ENCODE measurements at places on chromosomes 5 and 9.
A peak's percentile ranks its signal among the peaks of the same experiment; 100 is the strongest.

DNA sequence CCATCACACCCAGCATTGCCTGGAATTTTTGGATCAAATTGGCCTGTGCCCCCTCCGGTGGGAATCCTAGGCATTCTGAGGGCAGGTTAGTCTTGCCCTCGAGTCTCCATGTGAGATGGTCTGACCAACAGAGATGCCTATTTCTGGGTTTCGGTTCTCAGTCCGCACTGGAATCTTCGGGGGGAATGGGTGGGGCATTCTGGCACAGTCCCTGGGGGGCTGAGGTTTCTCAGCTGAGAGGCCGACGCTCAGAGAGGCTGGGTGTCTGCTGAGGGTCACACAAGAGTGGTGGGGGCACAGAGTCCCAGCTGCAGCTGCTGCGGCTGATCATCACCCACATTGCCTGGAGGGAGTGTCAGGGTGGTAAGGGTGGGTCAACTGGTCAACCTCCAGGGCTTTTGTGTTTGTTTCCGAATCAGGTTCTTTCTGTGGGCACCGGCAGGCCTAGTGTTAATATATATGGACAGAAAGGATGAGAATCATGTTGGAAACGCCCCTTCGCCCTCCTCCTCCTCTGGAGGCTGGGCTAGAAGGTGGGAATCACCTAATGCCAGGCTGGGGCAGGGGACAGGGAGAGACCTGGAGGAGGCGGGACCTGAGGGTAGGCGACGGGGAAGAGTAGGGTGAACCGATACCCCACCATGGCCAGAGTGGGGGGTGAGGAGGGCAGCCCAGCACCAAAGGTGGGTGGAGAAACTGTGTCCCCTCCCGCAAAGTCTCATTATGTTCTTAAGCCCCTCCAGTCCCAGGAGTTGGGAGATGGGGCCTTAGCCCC is 149.5 kb upstream of the PHYKPL start:
- DNase-seq = no peak

- peak; percentile 36 for DNase-seq
These were observed 47.0 kb upstream of the HOMER1 start for GRCh38 chr5:79560771-79561524.

DNA sequence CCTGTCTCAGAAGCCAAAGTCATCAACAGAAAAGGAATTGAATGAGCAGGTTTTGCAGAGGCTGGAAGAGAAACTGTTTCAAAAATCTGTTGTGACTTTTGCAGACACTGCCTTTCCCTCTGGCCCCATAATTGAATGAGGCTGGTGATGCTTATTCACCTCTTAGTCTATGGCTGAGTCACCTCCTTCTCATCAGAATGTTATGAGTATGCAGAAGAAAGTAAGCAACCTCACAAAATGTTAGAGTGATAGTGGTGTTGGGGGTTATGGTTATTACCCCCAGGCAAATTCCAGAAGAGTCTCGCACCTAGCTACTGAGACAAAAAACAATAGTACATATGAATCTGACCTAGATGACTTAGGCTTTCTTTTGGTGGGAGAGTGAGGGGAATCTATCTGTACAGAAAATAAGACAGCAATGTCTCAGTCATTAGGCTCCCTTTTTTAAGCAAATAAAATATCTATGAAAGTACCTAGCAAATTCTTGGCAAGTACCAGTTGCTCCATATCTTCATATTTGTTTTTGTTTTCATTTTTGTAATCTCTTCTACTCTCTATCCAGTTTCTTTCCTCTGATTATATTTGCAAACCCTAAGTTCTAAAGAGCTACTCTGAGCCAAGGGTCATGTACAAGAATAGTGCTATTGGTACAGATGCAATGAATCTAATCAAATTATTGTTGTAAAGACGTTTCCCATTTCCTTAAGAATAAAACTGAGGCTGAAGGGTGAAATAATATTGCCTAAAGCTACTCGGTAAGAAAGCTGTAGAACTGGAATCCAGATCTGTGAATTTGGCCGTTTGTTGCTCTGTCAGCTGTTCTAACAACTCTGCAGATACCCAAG is 498.1 kb upstream of the TNC start:
- no peak for DNase-seq

- no peak for DNase-seq
These were observed 1.7 kb downstream of the PCDHGA3 start for GRCh38 chr5:141345327-141345726.

DNA sequence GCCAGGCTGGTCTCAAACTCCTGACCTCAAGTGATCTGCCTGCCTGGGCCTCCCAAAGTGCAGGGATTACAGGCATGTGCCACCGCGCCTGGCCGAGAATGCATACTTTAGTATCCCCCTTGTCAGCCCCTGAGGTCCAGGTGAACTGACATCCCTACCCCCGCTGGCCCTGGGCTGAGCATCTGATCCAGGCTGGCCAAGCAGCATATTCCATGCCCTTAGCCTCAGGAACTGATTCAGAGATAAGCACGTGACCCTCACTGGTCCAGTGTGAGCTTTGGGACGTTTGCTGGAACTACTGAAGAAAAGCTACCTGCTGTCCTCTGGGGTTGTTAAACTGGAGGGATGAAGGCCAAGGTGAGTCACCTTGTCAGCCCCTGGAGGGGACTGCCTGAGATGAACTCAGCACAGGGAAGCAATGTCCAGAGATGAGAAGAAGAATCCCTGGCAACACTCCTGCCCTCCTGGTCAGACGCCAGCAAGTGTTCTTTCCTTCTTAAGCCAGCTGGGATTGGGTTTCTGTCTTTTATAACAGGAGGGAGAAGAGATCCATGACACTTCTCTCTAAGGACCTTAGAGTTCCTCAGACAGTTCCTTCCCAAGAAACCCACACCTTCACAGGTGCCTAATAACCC is 59.1 kb upstream of the FBXW11 start:
- DNase-seq = no peak

DNA sequence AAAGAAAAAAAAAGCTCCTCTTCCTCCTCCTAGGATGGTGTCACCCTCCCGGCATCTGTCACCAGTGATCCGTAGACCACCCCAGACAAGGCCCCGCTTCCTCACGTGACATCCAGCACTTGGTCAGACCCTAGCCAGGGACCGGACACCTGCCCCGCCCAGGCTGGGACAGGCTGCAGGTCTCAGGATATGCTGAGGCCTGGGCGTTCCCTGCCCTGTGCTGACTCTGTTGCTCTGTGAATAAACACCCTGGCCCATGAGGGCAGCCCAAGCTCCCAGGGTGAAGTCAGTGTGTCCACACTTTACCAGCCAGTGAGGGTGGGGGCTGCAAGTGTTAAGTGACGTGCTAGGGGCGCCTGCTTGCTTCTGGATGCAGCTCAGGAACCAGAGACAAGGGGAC is 5.6 kb downstream of the EDF1 start:
- no peak for DNase-seq

DNA sequence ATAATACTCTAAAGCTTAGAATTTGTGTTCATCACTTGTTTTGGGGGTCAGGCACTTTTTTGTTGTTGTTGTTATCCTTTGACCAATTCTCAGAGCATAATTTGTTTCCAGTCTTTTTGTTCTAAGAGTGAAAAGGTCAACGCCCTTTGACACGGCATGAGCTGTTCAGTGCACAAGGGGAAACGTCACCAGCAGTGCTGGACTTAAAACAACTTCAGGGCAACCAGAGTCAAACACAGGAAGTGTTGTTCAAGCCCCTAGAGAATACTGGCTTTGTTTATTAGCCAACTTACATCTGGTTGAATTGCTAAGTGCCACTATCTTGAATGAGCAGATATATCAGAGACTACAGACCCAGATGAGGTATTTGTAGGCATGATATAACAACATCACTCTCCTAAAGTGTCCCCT is 368.9 kb downstream of the TMEM161B start:
- DNase-seq = no peak

GRCh38 chr5:52898961-52899680 is 90.0 kb upstream of the ITGA2 start:
- DNase-seq = no peak

GRCh38 chr9:113906411-113907110 is 30.5 kb downstream of the ZNF618 start:
- no peak for DNase-seq

DNA sequence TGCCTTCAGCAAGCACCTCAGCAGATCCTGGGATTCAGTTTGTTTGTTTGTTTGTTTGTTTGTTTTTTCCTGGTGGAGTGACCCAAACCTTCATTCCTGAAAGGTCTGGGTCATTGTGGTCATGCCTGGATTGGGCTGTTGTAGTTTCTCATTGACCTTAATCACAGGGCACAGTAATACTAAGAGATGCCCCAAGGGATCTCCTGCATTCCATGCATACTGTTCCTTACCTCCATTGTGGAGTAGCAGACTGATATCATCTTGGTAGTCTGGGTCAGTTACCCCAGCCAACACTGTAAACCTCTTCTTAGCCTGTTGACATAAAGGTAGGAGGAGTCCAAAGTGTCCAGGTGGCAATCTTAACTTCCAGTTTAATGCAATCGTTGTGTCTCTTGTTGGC is 1466.7 kb upstream of the CDH9 start:
- DNase-seq = no peak

DNA sequence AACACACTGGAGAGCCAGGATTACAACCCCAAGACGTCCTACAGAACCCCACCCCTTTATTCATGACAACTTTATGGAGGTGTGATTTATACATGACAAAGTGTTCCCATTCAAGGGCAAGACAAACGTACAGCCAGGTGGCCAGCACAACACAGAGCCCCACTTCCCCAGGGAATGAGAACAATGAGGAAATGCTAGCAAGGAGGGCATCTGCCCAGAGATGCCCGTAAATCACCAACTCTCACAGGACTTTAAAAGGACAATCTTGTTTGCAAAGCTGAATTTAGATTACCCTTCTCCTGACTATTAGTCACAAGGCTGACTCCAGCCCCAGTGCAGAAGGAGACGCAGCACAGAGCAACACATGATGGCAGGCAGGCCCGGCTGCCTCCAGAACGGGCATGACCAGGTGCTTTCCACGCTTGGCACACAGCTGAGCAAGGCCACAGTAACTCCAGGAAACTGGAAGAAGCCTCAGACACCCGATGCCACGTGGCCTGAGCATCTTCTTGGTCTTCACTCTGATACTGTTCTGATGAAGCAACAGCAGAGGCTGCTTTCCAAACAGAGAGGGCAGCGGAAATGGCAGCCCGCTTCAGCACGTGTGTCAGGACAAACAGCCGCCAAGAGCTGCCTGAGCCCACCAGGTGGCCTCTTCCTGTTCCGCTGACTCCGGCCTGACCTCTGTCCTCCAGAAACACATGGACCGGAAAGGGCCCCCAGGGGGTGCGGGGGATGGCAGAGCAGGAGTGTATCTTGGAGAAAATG is 51.4 kb downstream of the ROR2 start:
- DNase-seq = no peak

DNA sequence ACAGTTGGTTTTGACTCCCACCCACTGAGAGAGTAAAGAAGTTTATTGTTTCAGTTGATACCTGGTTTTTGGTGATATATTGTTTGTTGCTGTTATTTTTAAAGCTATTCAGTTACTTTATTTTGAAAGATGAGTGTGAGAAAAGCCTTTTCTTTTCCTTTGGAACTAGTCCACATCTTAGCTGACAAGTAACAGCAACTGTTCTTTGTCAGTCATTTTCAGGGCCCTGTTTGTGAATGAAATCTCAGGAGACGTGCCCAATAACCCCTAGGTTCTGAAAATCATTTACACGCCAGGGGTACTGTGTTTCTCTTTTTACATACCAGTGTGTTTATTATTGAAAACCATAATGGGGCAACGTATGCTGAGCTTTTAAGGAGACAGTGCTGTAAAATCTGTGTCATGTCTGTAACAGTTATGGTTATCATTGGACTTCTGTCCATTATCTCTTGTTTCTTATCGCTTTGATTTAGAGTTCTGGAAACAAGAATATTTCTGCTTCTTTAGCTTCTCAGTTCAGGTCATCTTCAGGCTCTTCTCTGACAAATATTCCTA is 75.0 kb downstream of the LIX1 start:
- no peak for DNase-seq

- DNase-seq = no peak
These were observed 50.8 kb downstream of the CRB2 start for GRCh38 chr9:123406691-123407216.

GRCh38 chr5:124551939-124552279 is 194.5 kb downstream of the ZNF608 start:
- no peak for DNase-seq

DNA sequence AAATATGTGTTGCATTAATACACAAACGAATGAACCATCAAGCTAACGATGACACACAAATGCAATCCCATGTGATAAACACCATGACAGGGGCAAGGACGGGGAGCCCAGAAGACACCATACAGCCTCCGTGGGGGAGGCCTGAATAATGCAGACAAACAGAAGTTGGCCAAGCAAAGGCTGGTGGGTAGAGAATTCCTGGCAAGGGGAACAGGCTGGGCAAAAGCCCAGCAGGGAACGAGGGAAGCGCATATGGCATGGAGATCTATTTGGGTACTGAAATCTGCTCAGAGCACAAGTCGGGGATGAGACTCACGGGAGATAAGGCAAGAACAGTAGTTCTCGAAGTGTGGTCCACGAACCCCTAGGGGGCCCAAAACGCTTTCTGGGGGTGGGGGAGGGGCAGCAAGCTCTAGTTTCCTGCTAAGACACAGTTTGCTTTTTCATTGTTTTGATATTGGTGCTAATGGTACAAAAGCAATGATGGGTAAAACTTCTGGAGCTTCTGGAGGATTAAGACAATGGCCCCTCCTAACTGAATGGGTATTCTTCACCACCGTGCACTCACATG is 42.9 kb upstream of the FBXW11 start:
- DNase-seq = no peak

- DNase-seq = no peak
These were observed 172.1 kb downstream of the SNX18 start for GRCh38 chr5:54689411-54690251.

GRCh38 chr9:37311938-37312708 is 110.4 kb upstream of the GRHPR start:
- no peak for DNase-seq

GRCh38 chr5:1118738-1119137 is 6.9 kb upstream of the SLC12A7 start:
- no peak for DNase-seq

- DNase-seq = no peak
These were observed 80.8 kb upstream of the RNU6ATAC start for GRCh38 chr9:134245179-134245578.

DNA sequence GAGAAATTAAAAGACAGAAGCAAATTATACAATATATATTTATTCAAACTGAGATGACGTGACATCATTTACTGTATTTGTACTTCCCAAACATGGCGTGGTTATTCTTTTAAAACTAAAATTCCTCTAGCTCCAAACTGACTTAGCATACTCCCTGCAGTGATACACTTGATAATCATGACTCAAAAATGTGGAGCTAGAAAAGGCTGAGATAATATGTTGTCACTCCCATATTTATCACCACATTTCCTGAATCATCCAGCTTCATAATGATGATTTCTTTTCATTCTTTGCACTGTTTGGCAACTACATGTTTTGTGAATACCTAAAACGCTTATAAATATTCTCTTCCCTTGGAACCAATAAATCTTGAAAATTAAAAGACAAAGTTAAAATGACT is 341.0 kb downstream of the EBF1 start:
- no peak for DNase-seq

DNA sequence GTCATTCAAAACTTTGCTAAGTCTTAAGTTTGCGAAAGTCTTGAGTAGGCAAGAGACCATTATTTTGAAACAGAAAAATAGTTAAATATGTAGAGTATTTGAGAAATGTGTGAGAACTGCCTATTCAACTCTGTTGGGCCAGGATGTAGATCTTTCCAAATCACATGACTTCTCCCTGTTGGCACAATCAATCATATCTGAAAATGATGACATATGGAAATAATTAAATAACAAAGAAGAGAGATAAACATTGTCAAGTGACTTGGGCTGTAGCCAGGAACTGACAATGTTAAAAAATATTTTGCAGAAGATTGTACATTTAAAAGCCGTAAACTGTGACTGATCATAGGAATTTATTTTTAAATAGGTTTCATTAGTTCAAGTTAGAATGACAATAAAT is 104.6 kb upstream of the IL6ST start:
- DNase-seq = no peak

GRCh38 chr5:165616490-165617405 is 2111.3 kb downstream of the MAT2B start:
- no peak for DNase-seq

Data from stimulated activated naive CD8-positive, alpha-beta T cell treated with anti-CD3 and anti-CD28 coated beads, Interleukin-15, amount 100 ng/mL, for 72 hours (primary cell).